ENCODE measurements at places on chromosomes 12 and 14. TPM values are rescaled to one million over a fixed set of nuclear protein-coding genes. Genes with fewer than 3 reads are reported as not detected.

- DNase-seq, result no peak
These were observed 16.4 kb downstream of the MANSC1 start for GRCh38 chr12:12333407-12334366.

DNA sequence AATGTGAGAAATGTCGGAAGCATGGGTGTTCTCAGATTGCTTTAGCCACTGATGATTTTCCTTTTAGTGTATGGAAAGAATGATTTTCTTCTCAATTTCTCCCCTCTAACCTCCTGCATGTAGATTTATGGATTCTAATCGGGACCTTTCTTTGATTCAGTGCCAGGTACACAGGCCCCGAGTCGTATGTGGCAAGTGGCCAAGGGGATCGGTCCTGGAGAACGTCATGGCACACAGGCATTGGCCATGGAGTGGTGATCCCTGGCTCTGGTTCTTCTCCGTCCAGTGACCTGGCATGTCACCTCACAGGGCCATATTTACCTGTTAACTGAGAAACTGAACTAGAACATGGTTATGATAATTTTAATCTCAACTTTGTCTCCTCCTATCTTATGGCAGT is 58.1 kb downstream of the ETV6 start:
- peak; percentile 59 for DNase-seq

- no peak for DNase-seq
These were observed 50.5 kb upstream of the FBRSL1 start for GRCh38 chr12:132439333-132439904.

- no peak for DNase-seq
These were observed 264.0 kb downstream of the ATXN7L3B start for GRCh38 chr12:74801625-74802024.

- DNase-seq, result no peak
These were observed 11.4 kb upstream of the ASCL1 start for GRCh38 chr12:102946042-102946441.

DNA sequence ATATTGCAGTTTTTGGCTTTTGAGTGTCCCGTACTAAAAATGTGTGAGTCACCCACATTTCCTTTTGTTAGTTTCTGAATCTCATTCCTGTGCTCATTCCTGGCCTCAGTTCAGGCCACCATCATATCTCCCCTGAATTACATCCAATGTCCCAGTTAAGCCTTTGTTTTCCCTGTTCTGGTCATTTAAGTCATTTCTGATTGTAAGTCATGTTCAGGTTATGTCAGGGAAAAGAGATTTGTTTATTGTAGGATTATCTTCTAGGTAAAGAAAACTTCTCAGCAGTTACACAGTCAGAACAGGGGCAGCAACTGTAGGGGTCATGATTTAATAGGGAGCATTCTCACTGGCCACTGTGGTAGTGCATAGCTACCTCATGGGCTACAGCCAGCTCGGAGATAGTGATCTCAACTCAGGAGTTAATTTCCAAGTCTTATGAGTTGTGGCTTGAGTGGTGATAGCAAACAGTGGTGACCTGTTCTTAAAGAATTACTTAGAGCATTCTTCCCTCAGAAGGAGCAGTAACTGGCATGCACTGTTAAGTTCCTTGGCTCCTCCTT is 6.7 kb downstream of the DDX47 start:
- DNase-seq, result no peak

DNA sequence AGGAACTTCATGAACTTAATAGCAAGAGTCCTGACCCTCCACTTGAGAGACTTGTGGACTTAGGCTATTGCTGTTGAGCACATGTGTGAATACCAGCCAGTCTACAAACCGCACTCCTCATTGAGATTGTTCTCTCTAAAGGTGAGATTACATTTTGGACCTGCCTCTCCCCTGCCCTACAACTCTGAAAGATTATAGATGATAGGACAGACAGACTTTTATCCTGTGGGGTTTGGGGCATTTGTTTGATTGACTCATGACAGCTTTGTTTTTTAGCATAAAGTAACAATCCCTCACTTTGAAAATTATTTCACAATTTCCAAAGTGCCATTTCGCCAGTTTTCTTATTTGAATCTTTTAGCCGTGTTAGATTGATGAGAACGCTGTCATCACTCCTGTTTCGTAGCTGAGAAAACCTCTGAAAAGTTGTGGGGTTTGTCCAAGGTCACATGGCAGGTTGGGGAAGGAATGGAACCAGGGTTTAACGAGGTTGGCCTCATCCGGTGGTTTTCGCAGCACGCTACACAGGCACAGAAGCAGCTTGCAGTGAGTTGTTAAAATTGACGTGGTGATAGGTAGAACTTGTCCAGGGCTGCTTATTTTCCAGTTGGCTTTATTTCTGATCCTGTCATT is 836 bp downstream of the EVL start:
- DNase-seq, result no peak

GRCh38 chr12:104182621-104183378 is 32.8 kb upstream of the TXNRD1 start:
- no peak for DNase-seq

DNA sequence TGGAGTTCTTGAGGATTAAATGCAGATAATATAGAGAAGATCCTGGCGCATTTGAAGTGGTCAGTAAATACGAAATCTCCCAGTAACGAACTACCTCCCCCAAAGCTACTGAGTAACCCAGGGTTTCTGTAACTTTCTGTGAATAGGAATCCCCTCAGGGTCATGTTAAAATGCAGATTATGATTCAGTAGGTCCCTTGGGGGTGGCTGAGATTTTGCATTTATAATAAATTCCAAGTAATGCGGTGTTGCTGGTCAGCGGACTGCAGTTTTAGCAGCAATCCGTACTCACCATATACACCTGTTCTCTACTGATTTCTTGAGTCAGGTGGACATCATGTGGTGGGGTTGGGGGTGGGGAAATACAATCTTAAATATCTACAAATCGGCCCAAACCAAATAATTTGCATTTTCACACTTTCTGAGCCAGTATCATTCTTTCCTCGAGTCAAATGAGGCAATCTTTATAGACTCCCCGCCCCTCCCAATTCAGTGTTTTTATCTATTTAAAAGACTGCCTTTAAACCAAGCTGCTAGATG is 868 bp downstream of the SPATA7 start:
- DNase-seq, result no peak

DNA sequence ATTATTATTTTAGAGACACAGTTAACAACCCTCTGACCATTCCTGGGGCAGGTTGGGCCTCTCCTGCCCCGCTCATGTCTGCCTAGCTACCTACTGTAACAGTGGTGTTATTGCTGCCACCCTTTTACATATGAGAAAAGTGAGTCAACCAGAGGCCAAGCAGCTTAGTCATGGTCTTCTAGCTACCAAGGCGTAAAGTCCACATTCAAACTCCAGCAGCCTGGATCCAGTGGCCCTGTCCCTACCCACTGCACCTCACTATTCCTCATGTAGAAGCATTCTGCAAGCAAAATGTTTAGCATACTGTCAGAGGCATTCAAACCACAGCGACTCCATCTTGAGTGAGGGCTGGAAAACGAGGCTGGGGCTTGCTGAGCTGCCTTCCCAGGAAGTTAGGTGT is 95.8 kb downstream of the SLC15A4 start:
- no peak for DNase-seq

GRCh38 chr14:50018201-50018932 is 98.0 kb downstream of the VCPKMT start:
- no peak for DNase-seq

CABP1 gene
- 8.0 TPM for total RNA-seq

B3GNT4 gene
- not detected for total RNA-seq

SALL2 gene
- total RNA-seq, result 4.2 TPM

PAX9 gene
- total RNA-seq, result not detected

SPIC gene
- total RNA-seq, result not detected

LRRC9 gene
- total RNA-seq, result 0.05 TPM

REM2 gene
- not detected for total RNA-seq

MMP14 gene
- 19.9 TPM for total RNA-seq

EIF2S1 gene
- 104 TPM for total RNA-seq

Data from left ventricle myocardium superior (tissue), 1 donor.